Stomach (tissue), 19 donors: ENCODE measurements at places on chromosomes 2 and 18. TPM values are rescaled to one million over a fixed set of nuclear protein-coding genes. Genes with fewer than 3 reads are reported as not detected.

- DNase-seq, result no peak
These were observed 143.4 kb downstream of the CYRIA start for GRCh38 chr2:16522031-16522831.

DNA sequence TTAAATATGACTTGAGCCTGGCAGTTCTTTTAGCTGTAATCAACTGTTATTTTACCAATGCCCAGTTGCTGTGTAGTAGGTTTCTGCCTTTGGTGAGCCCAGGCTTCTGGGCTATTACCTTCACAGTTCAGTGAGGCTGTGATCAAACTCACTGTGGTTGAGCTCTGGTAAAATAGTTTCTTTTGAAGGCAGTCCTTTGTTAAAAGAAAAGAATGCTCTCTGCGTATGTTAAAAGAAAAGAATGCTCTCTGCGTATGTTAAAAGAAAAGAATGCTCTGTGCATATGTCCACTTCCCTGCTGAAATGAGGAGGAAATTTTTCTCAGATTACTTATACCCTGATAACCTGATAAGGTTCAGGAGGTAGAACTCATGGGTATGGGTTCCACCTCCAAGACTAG is 244.3 kb downstream of the RNF144A start:
- no peak for DNase-seq

GRCh38 chr2:50535256-50535655 is 496.7 kb downstream of the NRXN1 start:
- no peak for DNase-seq

GRCh38 chr2:190574169-190574568 is 39.6 kb upstream of the NEMP2 start:
- DNase-seq, result no peak

DNA sequence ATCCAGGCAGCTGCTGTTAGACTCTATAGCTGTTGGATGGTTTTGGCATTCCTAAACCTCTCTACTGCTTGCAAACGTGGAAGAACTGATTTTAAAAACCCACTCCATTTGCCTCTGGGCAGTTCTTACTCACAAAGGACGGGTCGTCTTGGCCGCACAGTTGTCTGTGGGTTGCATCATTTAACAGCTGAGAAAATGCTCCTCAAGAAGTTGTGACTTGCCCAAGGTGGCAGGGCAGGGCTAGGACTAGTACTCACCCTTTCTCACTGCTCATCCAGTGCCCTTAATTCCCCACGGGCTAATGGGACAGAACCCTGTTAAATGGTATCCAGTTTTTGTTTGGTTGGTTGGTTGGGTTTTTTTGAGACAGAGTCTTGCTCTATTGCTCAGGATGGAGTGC is 997 bp upstream of the DRC1 start:
- DNase-seq, result no peak

DNA sequence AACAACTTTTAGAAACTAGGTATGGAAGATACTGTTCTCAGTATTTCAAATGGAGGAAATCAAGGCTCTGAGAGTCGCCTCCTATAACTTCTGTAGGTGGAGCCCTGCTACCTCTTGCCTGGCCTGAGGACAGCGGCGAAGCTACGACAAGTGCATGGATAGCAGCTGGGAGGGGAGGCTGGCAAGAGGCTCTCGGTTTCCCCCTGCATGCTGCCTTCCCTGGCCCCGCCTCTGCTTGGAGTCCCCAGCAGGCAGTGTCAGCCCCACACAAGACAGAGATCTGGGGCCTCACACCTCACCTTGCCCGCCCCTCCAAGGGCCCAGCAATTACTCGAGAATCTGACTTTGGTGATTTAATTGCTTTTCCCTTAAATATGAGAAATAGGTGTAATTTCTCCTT is 107.6 kb upstream of the POU3F3 start:
- DNase-seq, result no peak

GRCh38 chr2:115480741-115481140 is 1038.3 kb downstream of the DPP10 start:
- DNase-seq, result no peak

- DNase-seq, result no peak
These were observed 1033.4 kb downstream of the SOCS6 start for GRCh38 chr18:71322201-71322600.

DNA sequence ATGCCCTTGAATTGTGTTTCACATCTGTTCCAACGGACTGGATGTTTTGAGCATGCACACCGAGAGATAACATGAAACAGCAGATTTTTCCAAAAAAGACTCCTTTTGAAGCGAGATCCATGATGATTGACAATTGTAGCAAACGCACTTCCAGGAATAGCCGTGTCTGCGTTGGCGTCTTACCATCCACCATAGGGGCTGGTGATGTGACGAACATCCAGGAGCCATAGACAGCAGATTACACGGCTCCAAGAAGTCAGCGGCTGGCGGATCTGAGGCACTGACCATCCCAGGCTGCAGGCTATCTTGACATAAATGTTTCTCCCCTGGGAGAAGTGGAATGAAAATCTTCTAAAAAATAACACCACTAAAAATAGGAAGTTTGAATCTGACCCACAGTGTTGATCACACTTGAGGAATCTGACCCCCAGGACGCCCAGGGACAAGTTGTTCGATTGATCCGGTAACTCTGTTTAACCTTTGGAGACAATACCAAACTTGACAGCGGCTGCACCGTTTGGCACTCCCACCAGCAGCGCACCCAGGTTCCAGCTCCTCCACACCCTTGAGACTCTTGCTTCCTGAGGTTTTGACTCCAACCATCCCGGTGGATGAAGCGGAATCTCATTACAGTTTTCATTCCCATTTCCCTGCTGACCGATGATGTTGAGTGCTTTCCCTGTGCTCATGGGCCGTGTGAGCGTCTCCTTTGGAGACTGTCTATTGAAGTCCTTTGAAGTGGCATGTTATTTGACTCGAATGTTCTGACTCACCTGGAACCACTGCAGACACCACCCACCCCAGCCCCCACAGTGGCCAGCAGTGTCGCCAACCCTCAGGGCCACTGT is 140.0 kb upstream of the GPC1 start:
- no peak for DNase-seq

DNA sequence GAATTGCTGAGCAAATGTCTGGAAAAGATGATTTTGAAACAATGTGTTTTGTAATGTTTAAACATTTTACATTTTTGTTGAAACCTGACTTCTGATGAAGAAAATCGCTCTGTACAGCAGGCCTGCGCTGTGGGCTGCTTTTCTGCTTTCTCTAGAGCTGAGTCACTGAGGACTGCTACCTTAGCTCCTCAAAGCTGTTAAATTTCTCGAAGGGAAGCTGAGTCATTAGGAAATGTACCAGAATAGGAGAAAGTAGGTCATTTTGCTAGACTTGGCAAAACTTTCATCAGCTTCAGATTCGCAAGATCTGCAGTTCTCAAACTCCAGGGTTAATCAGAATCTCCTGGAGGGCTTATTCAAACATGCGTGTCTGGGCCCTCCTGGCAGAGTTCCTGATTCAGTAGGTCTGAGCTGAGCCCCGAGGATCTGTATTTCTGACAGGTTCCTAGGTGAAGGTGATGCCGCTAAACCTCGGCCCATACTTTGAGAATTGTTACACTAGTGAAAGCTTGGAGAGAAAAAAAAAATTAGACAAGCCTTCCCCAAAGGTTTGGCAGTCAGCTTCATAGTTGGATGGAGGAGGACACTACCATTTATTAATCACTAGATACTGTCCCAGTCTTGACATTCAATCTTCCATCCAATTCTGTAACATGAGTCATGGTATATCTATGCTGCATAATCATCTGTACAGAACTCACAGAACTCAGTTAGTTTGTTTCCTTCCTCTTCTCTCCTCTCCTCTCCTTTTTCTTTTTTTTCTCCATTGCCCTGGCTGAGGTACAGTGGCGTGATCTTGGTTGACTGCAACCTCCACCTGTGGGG is 297.6 kb downstream of the PARD3B start:
- no peak for DNase-seq

DNA sequence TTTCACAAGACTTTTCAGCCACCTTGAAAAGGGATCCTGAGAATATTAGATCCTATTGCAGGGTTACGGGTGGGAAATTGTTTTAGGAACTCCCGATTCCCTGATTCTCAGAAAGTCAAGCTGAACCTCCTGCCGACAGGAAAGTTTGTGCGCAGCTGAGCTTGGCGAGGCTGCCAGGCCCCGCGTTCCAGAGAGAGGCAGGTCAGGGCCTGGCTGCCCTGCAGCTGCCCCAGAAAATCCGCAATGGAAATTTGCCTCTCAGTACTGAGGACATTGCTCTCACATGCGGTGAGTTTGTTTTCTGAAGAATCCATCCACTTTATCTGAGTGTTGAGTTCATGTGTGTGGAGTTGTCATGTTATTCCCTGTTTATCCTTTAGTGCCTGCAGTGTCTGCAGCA is 144.2 kb downstream of the RTP5 start:
- no peak for DNase-seq

GRCh38 chr2:241260911-241261310 is 54.6 kb downstream of the HDLBP start:
- DNase-seq, result no peak

DNA sequence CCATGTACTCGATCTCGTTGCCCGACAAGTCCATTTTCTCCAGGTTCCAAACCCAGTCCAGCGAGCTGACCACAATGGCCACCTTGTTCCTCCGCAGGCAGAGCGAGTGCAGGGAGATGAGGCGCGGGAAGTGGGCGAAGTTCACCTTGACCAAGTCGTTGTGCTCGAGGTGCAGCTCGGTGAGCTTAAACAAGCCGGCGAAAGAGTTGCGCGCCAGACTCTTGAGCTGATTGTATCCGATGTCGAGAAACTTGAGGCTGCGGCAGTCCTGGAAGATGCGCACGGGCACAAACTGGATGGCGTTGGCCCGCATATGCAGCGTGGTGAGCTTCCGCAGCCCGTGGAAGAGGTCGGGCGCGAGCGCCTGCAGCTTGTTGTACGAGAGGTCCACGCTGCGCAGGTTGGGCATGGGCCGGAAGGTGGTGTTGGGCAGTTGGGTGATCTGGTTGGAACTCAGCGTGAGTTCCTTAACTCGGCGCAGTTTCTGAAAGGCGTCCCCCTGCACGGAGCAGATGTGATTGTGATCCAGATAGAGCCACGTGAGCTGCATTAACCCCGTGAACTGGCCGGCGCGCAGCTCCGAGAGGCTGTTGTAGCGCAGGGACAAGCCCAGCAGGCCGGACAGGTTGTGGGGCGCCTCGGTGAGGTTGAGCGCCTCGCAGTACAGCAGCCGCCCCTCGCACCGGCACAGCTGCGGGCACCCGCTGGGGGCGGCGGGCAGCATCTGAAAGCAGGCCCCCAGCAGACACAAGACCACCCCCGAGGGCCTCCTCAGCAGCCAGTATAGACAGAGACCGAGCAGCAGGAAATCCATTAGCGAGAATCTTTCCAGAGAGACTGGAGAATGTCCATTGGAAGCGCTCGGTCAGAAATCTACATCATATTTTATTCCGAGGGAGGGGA is 1.3 kb downstream of the LRRTM1 start:
- peak; percentile 58 for DNase-seq

- no peak for DNase-seq
These were observed 81.1 kb upstream of the TTC39C start for GRCh38 chr18:23933407-23933806.

DNA sequence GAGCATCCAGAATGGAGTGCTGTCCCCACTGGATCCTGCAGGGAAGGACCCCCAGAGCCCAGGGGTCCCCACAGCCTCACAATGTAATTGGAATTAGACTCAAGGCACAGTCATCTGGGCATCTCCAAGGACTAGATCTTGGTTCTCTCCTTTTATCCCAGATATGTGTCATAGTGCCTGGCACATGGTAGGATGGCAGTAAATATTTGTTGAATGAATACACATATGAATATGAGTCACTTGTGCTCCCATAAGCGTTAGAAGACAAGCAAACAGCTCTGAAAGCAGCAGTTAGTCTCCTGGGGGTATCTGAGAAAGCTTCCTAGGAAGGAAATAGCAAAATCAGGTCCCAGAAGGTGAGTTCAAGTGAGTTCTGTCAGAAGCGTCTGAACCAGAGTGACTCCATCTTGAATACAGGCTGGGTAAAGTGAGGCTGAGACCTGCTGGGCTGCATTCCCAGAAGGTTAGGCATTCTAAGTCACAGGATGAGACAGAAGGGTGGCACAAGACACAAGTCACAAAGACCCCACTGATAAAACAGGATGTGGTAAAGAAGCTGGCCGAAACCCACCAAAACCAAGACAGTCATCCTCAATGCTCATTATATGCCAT is 234.1 kb upstream of the ID2 start:
- no peak for DNase-seq

TMEM178A gene
- total RNA-seq, result 1.2 TPM

ARHGEF4 gene
- not detected for total RNA-seq

TUBA3E gene
- not detected for total RNA-seq

SGO2 gene
- 1.0 TPM for total RNA-seq

CDH19 gene
- 52.5 TPM for total RNA-seq

BOLL gene
- not detected for total RNA-seq

HTR2B gene
- 0.89 TPM for total RNA-seq

PRKCE gene
- 92.0 TPM for total RNA-seq

KCNJ3 gene
- not detected for total RNA-seq
